T-helper 17 cell (primary cell): ENCODE measurements at places on chromosomes 5 and 9.

GRCh38 chr5:134247428-134248224 lies 21.8 kb upstream of the PPP2CA start:
- no peak for DNase-seq

DNA sequence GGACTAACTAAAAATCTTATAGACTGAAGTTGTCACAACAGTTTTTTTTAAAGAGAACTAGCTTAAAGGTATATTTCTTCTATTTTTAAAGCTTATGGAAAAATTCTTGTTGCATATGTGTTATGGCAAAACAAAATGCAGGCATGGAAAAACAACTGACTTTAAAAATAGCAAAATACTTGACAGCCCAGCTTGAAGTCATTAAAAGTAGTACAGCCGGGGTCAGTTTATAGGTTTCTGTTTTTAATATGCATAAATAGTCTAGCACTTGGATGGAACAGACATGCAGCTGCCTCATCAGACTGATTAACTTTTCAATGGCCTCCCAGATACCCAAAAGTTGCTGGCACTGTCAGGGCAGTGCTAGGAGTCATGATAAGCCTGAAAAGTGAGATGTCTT lies 22.3 kb upstream of the ARL15 start:
- no peak for DNase-seq

- DNase-seq, result no peak
These were observed 19.9 kb downstream of the TNFSF8 start for GRCh38 chr9:114910541-114910940.

DNA sequence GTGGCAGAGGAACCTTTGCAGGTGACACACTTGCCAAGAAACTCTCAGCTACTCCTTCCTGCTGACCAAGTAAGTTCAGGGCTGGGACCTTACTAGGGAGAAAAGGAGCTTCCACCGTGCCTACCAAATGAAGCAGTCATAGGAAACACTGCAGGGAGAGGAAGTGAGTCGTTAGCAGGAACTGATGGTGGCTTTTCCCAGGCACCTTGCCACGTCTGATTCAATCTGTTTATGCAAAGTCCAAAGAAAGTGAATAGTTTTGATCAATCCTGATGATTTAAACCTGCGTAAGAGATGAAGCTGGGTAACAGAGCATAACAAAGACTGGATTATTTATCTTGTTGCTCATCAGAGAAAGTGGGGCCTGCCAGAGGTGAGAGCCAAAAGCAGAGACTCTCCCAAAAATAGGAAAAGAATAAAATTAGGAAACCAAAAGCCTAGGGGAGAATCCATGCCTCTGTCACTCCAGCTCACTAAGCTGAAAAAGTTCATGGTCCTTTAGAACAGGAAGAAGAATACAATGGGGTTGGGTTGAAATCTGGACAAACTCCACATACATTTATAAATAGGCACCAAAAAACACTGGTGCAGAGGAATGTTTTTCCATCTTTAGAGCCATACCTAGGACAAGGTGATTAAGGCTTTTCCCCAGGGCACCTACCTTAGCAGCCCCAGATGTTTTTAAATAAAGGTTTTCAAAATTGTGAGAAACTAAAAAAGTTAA lies 9.3 kb upstream of the PFDN1 start:
- no peak for DNase-seq

DNA sequence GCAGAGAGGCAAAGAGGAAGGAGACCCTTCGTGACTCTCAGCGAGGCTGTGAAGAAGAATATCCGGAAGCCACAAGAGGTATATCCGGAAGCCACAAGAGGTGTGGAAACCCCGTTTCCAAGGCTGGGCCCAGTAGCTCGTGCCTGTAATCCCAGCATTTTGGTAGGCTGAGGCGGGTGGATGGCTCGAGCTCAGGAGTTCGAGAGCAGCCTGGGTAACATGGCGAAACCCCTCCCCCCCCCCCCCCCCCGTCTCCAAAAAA lies 612 bp upstream of the BBLN start:
- peak; percentile 60 for DNase-seq

- no peak for DNase-seq
These were observed 18.8 kb upstream of the SPEF2 start for GRCh38 chr5:35598707-35599370.

DNA sequence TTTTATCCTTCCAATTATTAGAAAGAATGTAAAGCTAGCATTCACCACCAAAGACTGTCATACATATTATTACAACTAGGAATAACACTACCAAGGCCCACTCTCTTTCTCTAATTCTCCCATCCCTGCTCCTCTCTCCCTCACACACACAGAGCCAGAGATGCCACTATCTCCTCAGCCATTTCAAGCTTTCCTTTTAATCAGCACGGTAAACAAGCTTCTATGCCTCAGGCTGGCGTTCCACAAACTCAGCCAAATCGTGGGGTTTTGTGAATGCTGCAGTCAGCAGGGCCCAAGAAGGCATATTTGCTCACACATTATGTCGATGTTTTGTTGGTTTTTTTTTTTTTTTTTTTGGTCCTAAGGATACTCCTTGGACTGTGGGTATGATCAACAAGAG lies 979.9 kb upstream of the DMAC1 start:
- no peak for DNase-seq

DNA sequence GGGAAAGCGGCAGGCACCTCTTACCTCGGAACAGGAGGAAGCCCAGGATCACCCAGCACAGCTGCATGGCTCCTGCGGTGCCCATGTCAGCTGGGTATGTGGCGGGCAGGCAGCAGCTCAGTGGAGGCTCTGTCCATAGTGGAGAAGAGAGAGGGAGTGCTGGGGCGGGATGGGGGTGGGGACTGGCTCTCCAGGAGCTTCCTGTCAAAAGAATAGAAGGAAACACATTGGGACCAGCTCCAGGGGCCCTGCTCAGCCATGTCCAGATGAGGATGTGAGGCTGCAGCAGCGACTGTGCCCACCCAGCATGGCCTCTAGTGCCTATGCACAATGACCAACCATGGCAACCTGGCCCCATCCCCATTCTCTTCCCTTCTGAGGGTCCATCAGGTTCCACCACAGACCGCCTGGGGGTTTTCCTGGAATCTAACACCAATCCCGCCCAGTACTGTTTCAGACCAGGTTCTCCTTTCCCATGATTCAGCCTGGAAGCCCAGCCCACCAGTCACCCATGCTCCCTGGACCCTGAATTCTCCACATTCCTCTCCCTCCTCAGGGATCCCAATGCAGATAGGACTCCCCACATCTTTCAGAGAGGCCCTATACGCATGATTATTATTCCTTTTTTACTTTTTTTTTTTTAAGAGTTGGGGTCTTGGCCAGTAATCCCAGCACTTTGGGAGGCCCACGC lies at the start of gene ECSCR:
Gene ECSCR (minus strand): TSS at position 158 of the 691 bp plus-strand sequence. CDS start 73 bp downstream, at position 85.
- no peak for DNase-seq

DNA sequence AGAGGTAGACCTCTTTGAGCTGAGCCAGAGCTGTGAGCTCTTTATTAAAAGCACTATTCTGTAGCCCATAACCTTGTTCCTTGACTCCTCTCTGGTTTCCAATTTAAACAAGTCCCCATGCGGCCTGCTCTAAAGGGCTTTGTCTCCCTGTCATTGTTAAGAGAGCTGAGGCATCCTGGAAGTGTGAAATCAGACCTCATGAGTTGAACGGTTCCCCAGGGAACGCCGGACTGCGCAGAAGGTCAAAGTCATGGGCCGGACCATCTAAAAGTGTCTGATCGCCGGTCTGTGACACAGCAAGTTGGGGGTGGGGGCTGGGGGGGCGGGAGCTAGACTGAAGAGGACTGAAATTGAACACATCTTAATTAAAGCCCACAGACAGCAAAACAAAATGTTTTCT lies 265.8 kb downstream of the SLF1 start:
- DNase-seq, result no peak

- DNase-seq, result no peak
These were observed 20.0 kb upstream of the GDNF start for GRCh38 chr5:37859805-37860204.

GRCh38 chr9:5863092-5863746 lies 27.5 kb upstream of the MLANA start:
- DNase-seq, result no peak

GRCh38 chr5:51395245-51395644 lies 12.0 kb downstream of the ISL1 start:
- no peak for DNase-seq

DNA sequence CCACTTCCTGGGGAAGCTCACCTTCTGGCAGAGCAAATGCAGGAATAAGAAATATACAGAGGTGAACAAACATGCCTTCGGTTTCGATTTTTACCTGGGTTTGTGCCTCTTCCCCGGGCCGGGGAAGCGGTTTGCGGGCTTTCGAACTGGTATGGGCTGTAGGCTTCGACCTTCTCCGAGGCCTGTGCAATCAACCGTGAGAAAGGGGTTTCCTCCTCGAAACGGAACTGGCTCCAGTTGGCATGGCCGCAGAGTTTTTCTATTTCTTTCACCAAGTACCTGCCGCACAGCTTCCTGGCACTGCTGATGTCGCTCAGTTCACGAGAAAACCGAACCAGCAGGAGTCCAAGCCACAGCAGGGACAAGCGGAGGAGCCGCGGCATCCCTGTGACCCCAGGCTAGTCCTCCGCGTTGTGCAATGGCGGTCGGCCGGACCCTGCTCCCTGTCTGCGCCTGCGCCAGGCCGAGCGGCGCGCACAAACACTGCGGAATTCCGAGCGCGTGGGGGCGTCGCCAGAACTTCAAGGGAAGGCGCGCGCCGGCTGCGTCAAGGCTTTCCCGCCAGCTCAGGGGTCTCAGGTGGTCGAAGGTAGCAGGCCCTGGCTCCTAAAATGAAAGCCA lies at the start of gene INSL6:
Gene INSL6 (minus strand): TSS at position 420 of the 621 bp plus-strand sequence. CDS start 37 bp downstream, at position 383.
- no peak for DNase-seq

GRCh38 chr9:2741441-2742158 lies 24.3 kb downstream of the KCNV2 start:
- DNase-seq, result no peak

GRCh38 chr5:112823656-112824055 lies 37.4 kb upstream of the SRP19 start:
- no peak for DNase-seq
